ENCODE measurements at places on chromosomes 3 and 15. TPM values are rescaled to one million over a fixed set of nuclear protein-coding genes. Genes with fewer than 3 reads are reported as not detected.

SH2D7 gene
- total RNA-seq = not detected

EFCAB12 gene
- total RNA-seq = not detected

XIRP1 gene
- not detected for total RNA-seq

ARRDC4 gene
- total RNA-seq = 18.3 TPM

COMMD4 gene
- 236 TPM for total RNA-seq

CADM2 gene
- not detected for total RNA-seq

XCR1 gene
- not detected for total RNA-seq

NRROS gene
- total RNA-seq = 2.5 TPM

PPP2R3A gene
- 25.9 TPM for total RNA-seq

STAB1 gene
- 0.14 TPM for total RNA-seq

ISLR gene
- not detected for total RNA-seq

SLC24A5 gene
- total RNA-seq = not detected

ACTC1 gene
- total RNA-seq = not detected
